ENCODE measurements at places on chromosomes 7 and 10.

DNA sequence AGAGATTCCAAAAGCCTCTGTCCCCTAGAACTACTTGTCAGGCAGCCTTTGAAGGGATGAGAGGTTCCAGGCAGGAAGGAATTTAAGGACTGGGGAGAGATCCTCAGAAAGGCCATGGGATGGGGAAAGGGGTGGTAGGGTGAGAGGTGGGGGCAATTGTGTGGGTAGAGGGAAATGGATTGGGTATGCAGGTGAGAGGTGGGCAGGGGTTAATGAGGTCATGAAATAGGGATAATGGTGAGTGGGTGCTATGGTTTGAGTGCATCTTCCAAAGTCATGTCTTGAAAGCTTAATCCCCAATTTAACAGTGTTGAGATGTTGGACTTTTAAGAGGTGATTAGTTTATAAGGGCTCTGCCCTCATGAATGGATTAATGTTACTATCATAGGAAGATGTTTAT, 383.5 kb downstream of the PLXNA4 start:
- no peak for DNase-seq

DNA sequence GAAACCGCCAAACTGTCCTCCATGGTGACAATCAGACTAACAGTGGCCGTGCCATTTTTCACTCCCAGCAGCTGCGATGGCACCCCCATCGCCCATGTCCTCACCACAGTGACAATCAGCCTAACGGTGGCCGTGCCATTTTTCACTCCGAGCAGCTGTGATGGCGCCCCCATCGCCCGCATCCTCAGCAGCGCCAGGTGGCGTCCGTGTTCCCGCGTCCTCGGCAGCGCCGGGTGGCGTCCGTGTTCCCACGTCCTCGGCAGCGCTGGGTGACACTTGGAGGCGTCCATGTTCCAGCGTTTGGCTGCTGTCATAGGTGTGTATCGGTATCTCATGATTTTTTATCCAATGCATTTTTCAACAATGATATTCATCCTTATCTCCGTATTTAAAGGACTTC, 267.3 kb downstream of the PTPRN2 start:
- no peak for DNase-seq

DNA sequence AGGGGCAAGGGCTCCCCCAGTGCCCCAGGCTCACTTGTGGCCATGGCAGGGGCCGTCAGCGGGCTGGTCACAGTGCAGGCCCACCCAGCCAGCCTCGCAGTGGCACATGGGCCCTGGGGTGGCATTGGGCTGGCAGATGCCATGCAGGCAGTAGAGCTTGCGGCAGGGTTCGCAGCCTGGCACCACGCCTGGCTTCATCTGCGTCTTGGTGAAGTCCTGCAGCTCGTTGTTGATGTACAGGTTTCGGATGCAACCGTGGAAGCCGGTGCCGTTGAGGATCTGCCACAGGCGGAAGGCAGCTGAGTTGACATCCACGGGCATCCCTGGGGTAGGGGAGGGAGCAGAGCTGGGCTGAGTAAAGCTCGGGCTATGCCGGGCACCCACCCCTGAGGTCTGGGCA, 170.6 kb downstream of the LCOR start:
- no peak for DNase-seq

DNA sequence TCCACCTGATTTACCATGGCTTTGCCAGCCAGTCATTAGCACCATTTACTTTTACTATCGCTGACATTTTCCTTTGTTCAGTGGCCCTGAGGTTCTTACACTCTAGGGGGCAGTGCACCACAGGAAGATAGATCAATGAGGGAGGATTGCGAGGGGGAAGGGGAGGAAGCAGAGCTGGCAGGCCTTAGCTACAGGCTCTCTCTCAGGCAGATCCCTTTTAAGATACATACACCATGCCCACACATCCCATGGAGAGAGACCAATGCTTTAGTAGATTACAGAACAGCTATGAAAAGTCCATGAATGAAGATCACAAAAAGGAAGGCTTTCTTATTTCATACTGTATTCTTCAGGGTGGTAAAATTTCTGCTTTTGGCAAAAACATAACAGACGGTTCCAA, 47.4 kb downstream of the DENND11 start:
- DNase-seq: peak; percentile 5

DNA sequence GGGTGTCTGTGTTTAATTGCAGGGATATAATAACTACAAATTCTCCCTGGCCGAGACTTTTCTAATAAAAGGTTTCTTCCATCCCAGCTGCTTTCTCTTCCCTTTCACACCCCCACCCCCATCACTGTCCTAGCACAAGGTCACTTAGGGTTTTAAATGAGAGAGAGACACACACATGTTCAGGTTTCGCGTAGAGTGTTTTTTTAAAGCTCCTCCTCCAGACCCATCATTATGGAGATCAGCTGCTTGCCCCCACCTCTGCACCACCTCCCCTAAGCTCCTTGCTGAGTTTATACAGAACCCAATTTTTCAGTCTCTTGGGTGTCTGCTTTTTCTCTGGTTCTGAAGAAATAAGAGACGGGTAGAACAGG, 18.6 kb downstream of the LRMDA start:
- no peak for DNase-seq

- no peak for DNase-seq
These were observed 78.7 kb downstream of the DYNC2I1 start for GRCh38 chr7:158935062-158935461.

DNA sequence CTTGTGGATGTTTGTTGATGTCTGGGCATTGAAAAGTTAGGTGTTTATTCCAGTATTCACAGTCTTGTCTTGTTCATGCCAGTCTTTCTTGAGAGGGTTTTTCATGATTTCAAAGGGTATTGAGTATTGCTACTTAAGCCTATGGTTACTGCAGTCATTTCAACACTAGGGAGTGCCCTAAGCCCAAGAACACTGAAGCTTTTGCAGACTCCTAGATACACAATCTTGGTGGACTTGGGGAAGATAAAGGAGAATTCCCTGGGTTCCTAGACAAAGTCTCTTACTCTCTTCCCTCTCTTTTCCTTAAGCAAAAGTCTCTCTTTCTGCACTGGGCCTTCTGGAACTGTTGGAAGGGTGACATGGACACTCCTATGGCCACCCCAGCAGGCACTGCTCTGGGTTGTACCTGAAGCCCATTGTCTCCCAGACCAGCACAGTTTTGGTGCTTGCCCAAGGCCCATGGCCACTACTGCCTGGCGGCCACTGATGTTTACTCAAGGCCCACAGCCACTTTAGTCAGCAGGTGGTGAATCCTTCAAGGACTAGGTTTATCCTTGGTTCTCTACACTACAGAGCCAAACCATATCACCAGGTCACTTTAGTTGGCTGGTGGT, 24.9 kb downstream of the SAMD9 start:
- DNase-seq: no peak

- DNase-seq: no peak
These were observed 2.4 kb downstream of the ALOX5 start for GRCh38 chr10:45376371-45376801.

- DNase-seq: no peak
These were observed at the start of gene ZNF727 for GRCh38 chr7:64045301-64046040. Gene ZNF727 (plus strand): TSS chr7:64045434. CDS start chr7:64045622, 188 bp downstream.

DNA sequence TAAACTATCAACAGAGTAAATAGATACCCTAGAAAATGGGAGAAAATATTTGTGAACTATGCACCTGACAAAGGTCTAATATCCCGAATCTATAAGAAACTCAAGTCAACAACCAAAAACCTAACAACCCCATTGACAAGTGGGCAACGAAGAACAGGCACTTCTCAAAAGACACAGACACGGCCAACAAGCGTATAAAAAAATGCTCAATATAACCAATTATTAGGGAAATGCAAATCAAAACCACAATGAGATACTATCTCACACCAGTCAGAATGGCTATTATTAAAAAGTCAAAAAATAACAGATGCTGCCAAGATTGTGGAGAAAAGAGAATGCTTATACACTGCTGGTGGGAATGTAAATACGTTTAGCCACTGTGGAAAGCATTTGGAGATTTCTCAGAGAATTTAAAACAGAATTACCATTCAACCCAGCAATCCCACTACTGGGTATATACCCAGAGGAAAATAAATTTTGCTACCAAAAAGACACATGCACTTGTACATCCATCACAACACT, 63.2 kb upstream of the CAV2 start:
- DNase-seq: no peak

- DNase-seq: no peak
These were observed 16.6 kb upstream of the ARPC1B start for GRCh38 chr7:99357701-99358490.

GRCh38 chr7:37344886-37345579, 103.6 kb downstream of the ELMO1 start:
- DNase-seq: no peak

DNA sequence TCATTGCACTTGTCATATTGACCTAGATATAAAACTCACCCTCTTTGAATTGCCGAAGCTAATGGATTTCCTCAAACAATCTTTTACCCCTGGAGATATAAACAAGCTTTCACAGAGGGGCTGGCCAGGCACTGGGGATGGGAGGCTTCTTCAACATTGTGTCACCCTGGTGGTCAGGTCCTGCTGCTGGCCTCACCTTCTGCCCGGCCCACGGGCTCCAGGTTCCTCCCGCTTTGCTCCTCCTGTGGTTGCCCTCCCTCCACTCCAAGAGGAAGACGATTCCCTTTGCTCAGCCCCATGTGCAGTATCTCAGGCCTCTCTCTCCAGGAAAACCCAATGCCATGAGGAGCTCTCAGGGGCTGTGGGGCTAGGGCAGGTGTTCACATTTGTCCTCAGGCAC, 118.1 kb upstream of the ADCY1 start:
- no peak for DNase-seq

- no peak for DNase-seq
These were observed 99.2 kb downstream of the PDGFA start for GRCh38 chr7:420142-421093.

DNA sequence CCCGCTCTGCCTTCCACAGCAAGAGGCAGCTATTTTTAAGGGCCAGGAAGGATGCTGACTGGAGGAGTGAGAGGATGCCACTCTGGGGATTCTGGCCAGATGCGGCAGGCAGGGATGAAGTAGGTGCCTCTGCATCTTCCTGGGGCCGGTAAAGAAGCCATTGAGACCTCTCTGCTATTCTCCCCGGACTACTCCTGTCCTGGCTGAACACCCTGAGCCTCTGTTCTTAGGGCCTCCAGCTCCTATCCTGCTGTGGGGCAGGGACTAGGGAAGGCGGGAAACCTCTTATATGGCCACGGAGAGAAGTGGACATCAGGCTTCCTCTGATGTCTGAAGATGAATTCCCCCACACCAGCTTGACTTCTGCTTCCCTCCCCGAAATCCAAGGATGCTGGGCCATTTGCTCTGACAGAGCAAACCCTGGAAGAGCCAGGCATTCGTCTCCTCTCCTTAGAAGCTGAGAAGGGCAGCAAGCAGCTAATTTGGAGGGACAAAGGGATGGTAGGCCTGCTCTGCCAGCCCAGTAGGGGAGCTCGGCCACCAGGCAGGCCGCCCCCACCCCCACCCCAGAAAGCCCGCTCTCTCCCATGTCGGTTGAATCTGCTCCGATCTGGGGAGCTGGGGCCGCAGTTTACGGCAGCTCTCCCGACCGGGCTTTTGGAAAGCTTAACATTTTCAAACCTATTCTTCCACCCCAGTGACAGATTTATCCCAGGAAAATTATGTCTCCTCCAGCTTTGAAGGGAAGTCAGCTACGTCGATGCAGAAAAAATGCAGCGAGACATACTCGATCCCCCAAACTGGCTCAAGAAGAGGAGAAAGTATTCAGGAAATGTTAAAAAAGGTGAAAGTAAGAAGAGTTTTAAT, 2.8 kb downstream of the FGF8 start:
- DNase-seq: no peak

DNA sequence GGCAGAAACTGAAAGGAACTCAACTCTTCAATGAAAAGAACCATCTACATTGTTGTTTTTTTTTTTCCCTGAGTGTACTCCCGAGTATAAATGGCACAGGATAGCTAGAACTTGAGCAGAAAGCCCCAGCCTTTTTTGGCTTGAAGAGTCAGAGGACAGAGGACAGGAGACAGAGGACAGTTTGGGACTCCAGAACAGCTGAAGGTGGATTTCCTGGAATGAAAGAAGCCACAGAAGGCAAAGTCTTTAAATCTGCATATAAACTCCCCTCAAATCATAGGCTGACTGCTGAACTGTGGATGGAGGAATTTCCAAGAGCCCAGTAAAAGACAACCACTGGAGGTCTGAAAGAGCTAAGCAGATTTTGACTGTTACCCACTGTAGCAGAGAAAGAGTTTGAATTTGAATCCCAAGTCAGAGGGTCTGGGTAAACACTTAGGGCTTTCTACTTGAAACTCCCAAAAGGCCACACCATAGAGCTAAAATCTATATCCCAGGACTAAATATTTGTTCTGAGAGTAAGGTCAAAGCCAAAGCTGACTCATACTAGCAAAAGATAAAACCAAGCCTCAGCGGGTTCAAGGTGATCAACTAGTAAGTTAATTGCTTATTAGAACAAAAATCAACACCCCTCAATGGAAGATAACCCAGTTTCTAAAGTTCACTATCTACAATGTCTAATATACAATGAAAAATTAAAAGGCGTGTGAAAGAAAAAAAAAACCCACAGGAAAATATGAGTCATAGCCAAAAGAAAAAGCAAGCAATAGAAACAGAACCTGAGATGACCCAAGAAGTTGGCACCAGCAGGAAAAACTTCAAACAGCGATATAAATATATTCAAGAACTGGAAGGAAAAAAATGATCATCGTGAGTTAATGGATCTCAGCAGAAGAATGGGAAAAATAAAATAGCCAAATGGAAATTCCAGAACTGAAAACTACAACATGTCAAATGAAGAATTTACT, 1.8 kb upstream of the OPN1SW start:
- DNase-seq: no peak

DNA sequence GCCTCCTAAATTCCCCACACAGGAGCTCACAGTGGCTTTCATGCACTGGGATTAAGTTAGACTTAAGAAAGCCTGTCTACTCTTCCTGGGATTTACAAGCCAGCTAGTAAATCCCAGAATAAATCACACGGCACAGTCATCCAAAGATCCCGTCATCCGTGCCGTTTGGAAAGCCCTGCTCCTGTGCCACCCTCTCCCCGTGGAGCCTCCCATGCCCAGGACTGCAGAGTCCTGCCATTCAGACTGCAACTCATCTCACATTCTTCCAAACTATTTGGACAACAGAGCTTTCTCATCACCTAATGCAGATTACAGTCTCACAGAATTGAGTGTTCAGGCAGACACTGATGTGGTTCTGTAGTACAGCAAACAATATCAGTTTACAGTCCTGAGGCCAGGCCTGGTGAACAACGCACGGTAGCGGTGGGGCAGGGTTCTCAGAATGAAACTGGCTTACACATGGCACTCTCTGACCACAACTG, 166.5 kb downstream of the EGFR start:
- no peak for DNase-seq

GRCh38 chr10:101487399-101487798, 100.7 kb downstream of the POLL start:
- DNase-seq: no peak

- DNase-seq: no peak
These were observed 38.8 kb downstream of the FGFR2 start for GRCh38 chr10:121559326-121560026.

DNA sequence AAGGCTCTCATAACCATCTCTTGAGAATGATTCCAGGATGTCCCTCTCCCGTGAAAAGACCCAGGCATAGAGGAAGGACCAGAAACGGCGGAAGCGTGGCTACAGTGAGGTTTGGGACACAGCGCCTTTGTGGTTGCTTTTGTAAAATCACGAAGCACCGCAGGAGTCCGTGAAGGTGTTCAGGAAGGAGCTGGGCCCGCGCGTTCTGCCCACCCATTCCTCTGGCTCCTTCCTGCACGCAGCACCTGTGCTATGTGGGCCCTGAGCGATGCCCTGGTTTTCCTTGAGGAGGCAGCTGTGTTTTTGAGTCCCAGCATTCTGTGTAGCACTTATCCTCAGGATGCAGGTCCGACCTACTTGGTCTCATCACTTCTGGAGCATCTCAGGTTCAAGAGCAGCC, 112.8 kb downstream of the TRRAP start:
- DNase-seq: no peak

- no peak for DNase-seq
These were observed 227.2 kb downstream of the MTERF1 start for GRCh38 chr7:91653286-91653685.

Data from stimulated activated CD8-positive, alpha-beta memory T cell treated with anti-CD3 and anti-CD28 coated beads, Interleukin-4, amount 100 ng/mL, for 4 hours (primary cell).